T-helper 17 cell (primary cell): ENCODE measurements at places on chromosomes 11 and 22.

DNA sequence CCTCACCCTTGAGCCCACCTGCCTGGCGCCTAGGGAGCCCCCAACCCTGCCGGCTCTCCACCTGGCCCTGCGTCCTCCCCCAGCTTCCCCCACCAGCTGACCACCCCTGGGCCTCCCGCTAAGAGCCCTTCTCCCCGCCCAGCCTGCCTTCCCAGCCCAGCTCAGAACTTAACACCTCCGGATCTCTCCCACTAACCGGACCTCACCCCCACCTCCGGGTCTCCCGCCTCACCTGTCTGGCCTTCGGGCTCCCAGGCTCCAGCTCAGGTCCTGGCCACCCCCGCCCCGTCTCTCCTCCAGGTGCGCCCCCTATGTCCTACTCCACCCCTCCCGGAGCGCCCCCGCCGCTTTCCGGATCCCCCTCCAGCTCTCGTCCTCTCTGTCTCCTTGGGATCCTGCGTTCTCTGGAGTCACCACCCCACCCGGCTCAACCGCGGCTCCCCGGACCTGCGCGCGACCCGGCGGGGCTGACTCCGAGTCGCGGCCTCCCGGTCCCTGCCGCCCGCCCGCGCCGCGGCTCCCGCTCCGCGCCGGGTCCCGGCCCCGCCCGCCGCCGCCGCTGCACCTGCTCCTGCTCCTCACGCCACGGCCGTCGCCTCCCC, at the start of gene KCNJ11:
TSS of gene KCNJ11 (minus strand) at position 51 of the 602 bp plus-strand sequence. CDS start 568 bp downstream, outside the sequence.
- peaks cover 6% of the 10 kb centered on the region for H3K27me3 ChIP-seq
- no peak within 1 kb of the TSS for H3K27ac ChIP-seq
- no peak for DNase-seq
- no peaks in the 10 kb centered on the region for H3K36me3 ChIP-seq
- peaks cover 11% of the 10 kb centered on the region for H3K4me1 ChIP-seq

DNA sequence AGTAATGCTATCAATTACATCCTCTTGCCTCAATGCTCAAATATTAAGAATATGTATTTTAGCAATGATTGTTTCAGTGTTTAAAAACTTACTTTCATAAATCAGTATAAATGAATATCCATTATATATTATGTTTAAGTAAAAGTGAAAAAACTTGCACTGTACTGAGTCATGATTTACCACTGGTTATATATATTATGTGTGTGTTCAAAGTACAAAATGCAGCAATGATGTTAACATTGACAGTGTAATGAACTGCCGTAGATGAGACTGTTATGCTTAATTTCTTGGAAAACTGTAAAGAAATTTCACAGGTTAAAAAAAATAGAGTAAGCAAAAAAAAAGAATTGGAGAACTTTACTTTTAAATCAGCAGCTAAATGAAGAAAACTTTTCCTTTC, 8.7 kb downstream of the LIN7C start:
- no peak overlapping the region for H3K4me3 ChIP-seq
- H3K27me3 ChIP-seq, result no peaks in the 10 kb centered on the region
- peaks cover 9% of the 10 kb centered on the region for H3K4me1 ChIP-seq
- H3K27ac ChIP-seq, result no peak overlapping the region

- H3K4me3 ChIP-seq, result no peak overlapping the region
- H3K4me1 ChIP-seq, result peaks cover 17% of the 10 kb centered on the region
- H3K27ac ChIP-seq, result no peak overlapping the region
- no peak for DNase-seq
Observed at GRCh38 chr11:130088919-130089673, 19.4 kb downstream of the APLP2 start.

DNA sequence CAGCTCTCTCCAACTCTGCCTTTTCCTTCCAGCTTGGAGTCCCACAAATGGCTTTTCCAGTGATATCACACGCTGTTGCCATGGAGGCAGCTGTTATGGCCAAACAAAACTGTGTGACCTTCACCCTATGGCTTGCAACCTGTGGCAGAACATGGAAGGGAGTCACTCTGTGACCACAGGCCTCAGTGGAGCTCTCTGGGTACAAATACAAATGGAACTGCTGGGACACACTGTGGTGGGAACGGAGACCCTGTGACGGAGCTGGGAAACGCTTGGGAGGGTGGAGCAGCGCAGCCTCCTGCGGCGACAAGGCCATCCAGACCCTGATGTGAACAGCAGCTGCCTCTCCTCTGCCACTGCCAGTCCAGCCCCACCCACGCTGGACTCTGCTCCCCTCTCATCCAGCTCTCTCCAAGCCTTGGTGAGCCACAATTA, 162.5 kb downstream of the ETS1 start:
- H3K4me3 ChIP-seq, result no peak overlapping the region
- peaks cover 31% of the 10 kb centered on the region for H3K4me1 ChIP-seq
- no peaks in the 10 kb centered on the region for H3K27me3 ChIP-seq
- peak overlapping the region; percentile 97 for H3K27ac ChIP-seq

GRCh38 chr11:124891373-124891861, 6.2 kb downstream of the ROBO4 start:
- no peak overlapping the region for H3K4me3 ChIP-seq
- DNase-seq, result no peak
- H3K36me3 ChIP-seq, result peaks cover 4% of the 10 kb centered on the region
- no peak overlapping the region for H3K27ac ChIP-seq
- peaks cover 2% of the 10 kb centered on the region for H3K4me1 ChIP-seq
- peaks cover 38% of the 10 kb centered on the region for H3K27me3 ChIP-seq

- peak overlapping the region; percentile 70 for H3K4me3 ChIP-seq
- H3K36me3 ChIP-seq, result no peaks in the 10 kb centered on the region
- peaks cover 30% of the 10 kb centered on the region for H3K4me1 ChIP-seq
- H3K27me3 ChIP-seq, result no peaks in the 10 kb centered on the region
- peak overlapping the region; percentile 97 for H3K27ac ChIP-seq
- no peak for DNase-seq
Observed at GRCh38 chr11:64885367-64886286, 7.2 kb upstream of the EHD1 start.

- peak overlapping the region; percentile 97 for H3K27ac ChIP-seq
- DNase-seq, result no peak
- no peaks in the 10 kb centered on the region for H3K36me3 ChIP-seq
- peak overlapping the region; percentile 85 for H3K4me3 ChIP-seq
- H3K4me1 ChIP-seq, result peaks cover 35% of the 10 kb centered on the region
- no peaks in the 10 kb centered on the region for H3K27me3 ChIP-seq
Observed at GRCh38 chr11:693887-694562, 997 bp downstream of the DEAF1 start.

- H3K36me3 ChIP-seq, result no peaks in the 10 kb centered on the region
- H3K27me3 ChIP-seq, result peaks cover 14% of the 10 kb centered on the region
- H3K27ac ChIP-seq, result no peak overlapping the region
Observed at GRCh38 chr11:123110397-123110796, 48.5 kb upstream of the HSPA8 start.

DNA sequence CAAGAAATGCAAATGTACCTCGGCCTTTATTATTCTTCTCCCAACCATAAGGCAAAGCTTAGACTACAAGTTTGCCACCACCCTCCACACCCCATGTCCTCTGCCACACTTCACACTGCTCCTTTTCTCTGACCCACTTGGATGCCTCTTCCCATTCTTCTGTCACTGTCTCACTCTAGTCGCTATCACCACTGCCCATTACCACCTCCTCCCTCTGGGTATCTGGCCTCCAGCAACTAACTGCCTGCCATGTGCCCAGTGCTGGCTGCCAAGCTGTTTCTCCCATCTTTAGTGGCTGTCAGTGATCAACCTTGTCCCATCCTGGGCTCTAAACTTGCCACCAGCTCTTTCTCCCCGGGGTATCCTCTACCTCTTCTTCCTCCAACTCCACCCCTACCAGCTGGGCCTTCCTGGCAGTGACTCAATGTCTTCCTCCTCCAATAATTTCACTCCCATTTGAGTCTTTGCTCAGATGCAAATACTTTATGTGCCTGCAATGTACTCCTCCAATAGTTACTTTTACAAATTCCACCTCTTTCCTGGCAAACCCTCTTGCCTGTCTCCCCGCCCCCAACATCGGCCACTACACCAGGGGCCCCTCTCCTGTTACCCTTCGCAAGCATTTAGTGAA, 20.1 kb upstream of the KDM2A start:
- H3K36me3 ChIP-seq, result peaks cover 2% of the 10 kb centered on the region
- no peak overlapping the region for H3K4me3 ChIP-seq
- peaks cover 14% of the 10 kb centered on the region for H3K4me1 ChIP-seq
- no peaks in the 10 kb centered on the region for H3K27me3 ChIP-seq
- peak overlapping the region; percentile 56 for H3K27ac ChIP-seq

DNA sequence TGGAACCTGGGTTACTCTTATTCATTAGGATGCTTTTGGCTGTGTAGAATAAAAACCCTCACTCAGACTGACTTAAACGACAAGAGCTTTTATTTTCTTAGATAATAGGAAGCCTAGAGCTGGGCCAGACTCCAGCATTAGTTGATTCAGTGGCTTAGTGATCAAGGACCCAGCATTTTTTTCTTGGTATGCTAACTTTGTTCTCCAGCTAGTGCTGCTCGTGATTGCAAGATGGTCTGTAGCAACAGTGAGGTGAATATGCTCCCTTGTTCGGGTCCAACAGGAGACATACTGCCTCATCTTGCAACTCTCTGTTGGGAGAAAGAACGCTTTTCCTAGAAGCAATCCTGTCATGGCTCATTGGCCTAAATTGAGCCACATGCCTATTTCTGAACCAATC, 33.4 kb downstream of the INSC start:
- peaks cover 11% of the 10 kb centered on the region for H3K4me1 ChIP-seq
- no peak overlapping the region for H3K27ac ChIP-seq
- H3K4me3 ChIP-seq, result no peak overlapping the region

GRCh38 chr11:34977089-34977912, 60.9 kb downstream of the PDHX start:
- H3K36me3 ChIP-seq, result peaks cover 30% of the 10 kb centered on the region
- no peak overlapping the region for H3K27ac ChIP-seq
- peaks cover 6% of the 10 kb centered on the region for H3K4me1 ChIP-seq

GRCh38 chr11:702462-703461, 3.3 kb upstream of the EPS8L2 start:
- no peak overlapping the region for H3K4me3 ChIP-seq
- no peaks in the 10 kb centered on the region for H3K36me3 ChIP-seq
- peaks cover 8% of the 10 kb centered on the region for H3K27me3 ChIP-seq
- H3K4me1 ChIP-seq, result peaks cover 5% of the 10 kb centered on the region

GRCh38 chr22:26642465-26643417, 14.6 kb upstream of the MIAT start:
- peak overlapping the region; percentile 97 for H3K27ac ChIP-seq
- H3K27me3 ChIP-seq, result no peaks in the 10 kb centered on the region
- peak overlapping the region; percentile 85 for H3K4me3 ChIP-seq
- peak; percentile 50 for DNase-seq

- no peak overlapping the region for H3K4me3 ChIP-seq
- H3K27me3 ChIP-seq, result peaks cover 50% of the 10 kb centered on the region
- no peak overlapping the region for H3K27ac ChIP-seq
- no peak for DNase-seq
- no peaks in the 10 kb centered on the region for H3K4me1 ChIP-seq
Observed at GRCh38 chr11:60349990-60350389, 22.9 kb downstream of the MS4A6E start.

DNA sequence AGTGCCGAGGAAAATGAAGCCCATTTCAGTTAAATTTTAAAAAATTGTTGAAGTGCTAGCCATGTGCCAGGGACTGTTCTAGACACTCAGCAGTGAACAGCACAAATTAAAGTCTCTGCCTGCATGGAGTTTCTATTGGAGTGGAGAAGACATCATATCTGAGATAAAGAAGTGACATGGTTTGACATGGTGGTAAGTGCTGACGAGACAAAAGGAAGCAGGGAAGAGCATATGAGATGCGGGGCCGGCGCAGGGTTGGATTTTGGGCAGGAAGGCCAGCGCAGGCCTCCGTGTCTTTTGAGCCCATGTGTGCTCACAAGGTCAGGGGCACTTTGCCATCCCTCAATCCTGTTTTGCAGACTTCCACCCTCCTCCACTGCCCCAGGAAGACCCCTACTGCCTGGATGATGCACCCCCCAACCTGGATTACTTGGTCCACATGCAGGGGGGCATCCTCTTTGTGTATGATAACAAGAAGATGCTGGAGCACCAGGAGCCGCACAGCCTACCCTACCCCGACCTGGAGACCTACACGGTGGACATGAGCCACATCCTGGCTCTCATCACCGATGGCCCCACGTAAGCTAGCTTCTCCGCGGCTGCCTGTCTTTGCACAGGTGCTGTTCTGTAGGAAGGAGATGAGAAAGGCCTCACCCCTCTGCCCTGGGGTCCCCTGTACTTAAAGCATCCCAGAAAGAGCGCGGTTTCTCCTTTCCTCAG, 29.6 kb downstream of the AMPD3 start:
- peaks cover 24% of the 10 kb centered on the region for H3K4me1 ChIP-seq
- H3K27me3 ChIP-seq, result no peaks in the 10 kb centered on the region
- peaks cover 7% of the 10 kb centered on the region for H3K36me3 ChIP-seq
- DNase-seq, result no peak
- peak overlapping the region; percentile 51 for H3K27ac ChIP-seq

DNA sequence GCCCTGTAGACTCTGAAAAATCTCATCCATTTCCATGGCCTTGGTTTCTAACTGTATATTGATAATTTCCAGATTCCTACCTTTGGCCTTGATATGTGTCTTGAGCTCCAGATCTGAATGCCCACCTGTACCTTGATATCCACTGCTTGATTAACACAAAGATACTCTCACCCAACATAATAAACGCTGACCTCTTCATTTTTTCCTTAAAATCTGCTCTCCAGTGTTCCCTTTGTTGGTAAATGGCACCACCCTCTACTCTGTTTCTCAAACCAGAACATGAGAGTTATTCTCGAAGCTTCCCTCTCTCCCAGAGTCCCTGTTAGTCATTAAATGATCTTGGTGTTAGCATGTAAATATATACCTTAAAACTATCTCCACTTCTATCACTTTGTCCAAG, 13.4 kb downstream of the TUG1 start:
- no peak for DNase-seq
- H3K4me1 ChIP-seq, result no peaks in the 10 kb centered on the region
- no peaks in the 10 kb centered on the region for H3K27me3 ChIP-seq
- no peak overlapping the region for H3K4me3 ChIP-seq

DNA sequence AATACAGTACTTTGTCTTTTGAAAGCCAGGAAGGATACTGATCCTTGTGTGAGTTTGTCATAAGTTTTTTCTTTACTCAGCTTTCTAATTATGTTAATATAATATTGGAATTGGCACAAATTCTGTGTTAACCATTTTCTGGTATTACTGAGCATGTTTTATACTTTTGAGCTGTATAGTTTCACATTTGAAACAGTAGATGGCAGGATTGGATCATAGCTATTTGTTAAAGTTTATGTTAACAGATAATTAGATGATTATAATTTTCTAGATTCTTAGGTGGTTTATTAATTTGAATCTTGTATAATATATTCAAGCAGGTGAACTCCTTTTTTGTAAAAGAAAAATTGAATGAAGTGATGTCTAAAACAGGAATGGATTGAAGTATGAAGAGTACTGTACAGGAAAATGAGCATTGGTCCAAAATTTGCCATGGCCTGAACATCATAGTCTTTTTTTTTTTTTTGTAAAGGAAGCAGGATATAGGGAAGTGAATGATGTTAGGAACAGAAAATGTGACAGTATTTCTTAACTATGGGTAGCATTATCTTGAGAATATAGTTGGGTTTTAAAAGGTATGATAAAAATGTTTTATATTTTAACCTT, 102.0 kb downstream of the CYP2R1 start:
- peak overlapping the region; percentile 62 for H3K27ac ChIP-seq
- H3K27me3 ChIP-seq, result no peaks in the 10 kb centered on the region
- H3K36me3 ChIP-seq, result peaks cover 4% of the 10 kb centered on the region
